ENCODE measurements at places on chromosomes 2 and 18. TPM values are rescaled to one million over a fixed set of nuclear protein-coding genes. Genes with fewer than 3 reads are reported as not detected.

The GAL3ST2 gene
- total RNA-seq, result 0.31 TPM

The SERPINB3 gene
- not detected for total RNA-seq

The SCYGR4 gene
- not detected for total RNA-seq

The C2orf81 gene
- total RNA-seq, result not detected

The DSG1 gene
- total RNA-seq, result 0.09 TPM

The DAPL1 gene
- total RNA-seq, result not detected

The CXCR1 gene
- not detected for total RNA-seq

The MCEE gene
- 19.1 TPM for total RNA-seq

The GPR17 gene
- total RNA-seq, result not detected

The TUBA4A gene
- total RNA-seq, result 52.4 TPM

The MALL gene
- 0.24 TPM for total RNA-seq

The ROCK2 gene
- 22.1 TPM for total RNA-seq

The PIKFYVE gene
- total RNA-seq, result 19.0 TPM

The ABCG8 gene
- total RNA-seq, result not detected

The KCNK3 gene
- 0.20 TPM for total RNA-seq

The G6PC2 gene
- total RNA-seq, result not detected

The DSG4 gene
- not detected for total RNA-seq

The KCNS3 gene
- total RNA-seq, result 0.25 TPM

The CREG2 gene
- total RNA-seq, result not detected

The DSEL gene
- 0.07 TPM for total RNA-seq

The TMEM163 gene
- 0.11 TPM for total RNA-seq

The CYBRD1 gene
- 22.4 TPM for total RNA-seq

The PSMA8 gene
- total RNA-seq, result not detected

The RAMP1 gene
- total RNA-seq, result 0.29 TPM

The BOLL gene
- total RNA-seq, result 0.11 TPM

The CDH7 gene
- not detected for total RNA-seq

The NETO1 gene
- total RNA-seq, result not detected

The ATF2 gene
- 52.9 TPM for total RNA-seq

The CNTNAP5 gene
- total RNA-seq, result not detected

All from K562 (cell line).